ENCODE measurements at places on chromosomes 6 and 20.

DNA sequence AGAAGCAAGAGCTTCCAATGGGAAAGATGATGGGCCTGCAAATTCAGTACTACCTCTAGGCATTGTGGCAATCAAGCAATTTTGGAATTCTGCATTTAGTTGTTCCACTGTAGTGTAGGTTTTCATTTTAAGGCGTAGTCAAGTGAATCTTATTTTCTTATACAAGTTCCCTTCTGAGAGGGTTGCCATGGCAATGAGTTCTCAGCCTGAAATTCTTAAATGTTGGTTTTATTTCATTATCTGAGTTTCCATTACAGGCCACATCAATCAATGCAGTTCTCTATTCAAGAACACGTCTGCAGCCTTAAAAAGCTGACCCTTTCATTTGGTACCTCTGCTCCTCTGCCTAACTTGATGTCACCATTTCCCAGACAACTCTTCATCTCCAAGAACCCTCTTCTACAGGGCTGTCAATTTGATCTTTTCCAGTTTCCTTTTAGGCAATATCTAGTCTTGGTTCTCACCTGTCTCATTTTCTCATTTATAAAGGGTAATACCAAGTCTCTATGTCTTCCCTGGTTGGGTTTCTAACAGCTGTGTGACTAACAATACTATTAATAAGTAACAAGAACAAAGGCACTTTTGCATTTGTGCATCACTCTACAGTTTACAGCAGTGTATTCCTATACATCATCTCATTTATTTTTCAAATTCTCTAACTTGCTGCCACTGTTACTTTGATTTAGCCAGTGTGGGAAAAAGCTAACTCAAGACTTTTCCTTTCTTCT, 898.2 kb upstream of the FLRT3 start:
- DNase-seq, result no peak

GRCh38 chr6:134373993-134374392, 56.1 kb upstream of the SGK1 start:
- no peak for DNase-seq

DNA sequence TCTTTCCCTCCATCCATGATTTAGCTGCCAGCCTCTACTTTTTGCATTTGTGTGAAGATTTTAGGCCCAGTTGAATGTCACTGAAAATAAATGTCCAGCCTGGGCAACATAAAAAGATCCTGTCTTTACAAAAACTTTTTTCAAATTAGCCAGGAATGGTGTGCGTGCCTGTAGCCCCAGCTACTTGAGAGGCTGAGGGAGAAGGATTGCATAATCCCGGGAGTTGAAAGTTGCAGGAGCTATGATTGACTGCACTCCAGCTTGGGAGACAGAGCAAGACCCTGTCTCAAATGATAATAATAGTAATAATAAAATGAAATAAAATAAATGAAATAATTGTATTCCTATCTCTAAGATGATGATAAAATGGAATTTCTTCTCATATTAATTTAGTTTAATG, 5.0 kb upstream of the GFOD1 start:
- no peak for DNase-seq

DNA sequence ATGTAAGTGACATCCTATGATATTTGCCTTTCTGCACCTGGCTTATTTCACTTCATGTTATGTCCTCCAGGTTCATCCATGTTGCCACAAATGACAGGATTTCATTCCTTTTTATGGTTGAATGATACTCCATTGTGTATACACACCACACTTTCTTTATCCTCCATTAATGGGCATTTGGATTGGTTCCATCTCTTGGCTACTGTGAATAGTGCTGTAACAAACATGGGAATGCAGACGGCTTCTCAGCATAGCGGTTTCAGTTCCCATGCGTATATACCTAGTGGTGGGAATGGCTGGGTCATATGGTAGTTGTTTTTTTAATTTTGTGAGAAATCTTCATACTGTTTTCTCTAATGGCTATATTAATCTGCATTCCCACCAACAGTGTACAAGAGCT, 14.8 kb downstream of the MTHFD1L start:
- DNase-seq, result no peak

DNA sequence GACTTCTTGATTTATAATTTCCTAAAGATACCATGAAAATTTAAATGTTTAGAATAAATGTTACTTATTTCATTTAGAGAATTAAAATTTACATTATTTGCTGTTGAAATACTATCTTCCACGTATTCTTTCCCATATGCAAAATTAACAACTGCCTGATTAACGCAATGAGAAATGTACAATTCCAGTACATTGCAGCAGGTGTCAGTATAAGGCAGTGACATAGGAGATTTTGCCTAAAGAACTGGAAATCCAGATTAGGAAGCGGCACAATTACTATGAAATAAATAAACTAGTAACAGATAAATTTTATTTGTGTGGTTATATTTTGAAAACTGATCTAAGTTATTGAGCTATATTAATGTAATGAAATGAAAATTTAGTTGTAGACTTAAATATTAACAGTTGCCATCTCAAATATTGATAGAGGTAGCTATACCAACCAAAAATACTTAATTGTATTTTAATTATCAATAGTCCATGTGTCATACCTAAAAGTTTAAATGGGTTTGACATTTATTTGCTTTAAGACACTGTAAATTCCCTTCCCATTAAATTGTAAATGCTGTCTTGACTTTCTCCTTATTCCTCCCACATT, 300.2 kb downstream of the UTRN start:
- DNase-seq, result peak; percentile 73

GRCh38 chr6:157787080-157787479, 36.0 kb upstream of the SNX9 start:
- no peak for DNase-seq

DNA sequence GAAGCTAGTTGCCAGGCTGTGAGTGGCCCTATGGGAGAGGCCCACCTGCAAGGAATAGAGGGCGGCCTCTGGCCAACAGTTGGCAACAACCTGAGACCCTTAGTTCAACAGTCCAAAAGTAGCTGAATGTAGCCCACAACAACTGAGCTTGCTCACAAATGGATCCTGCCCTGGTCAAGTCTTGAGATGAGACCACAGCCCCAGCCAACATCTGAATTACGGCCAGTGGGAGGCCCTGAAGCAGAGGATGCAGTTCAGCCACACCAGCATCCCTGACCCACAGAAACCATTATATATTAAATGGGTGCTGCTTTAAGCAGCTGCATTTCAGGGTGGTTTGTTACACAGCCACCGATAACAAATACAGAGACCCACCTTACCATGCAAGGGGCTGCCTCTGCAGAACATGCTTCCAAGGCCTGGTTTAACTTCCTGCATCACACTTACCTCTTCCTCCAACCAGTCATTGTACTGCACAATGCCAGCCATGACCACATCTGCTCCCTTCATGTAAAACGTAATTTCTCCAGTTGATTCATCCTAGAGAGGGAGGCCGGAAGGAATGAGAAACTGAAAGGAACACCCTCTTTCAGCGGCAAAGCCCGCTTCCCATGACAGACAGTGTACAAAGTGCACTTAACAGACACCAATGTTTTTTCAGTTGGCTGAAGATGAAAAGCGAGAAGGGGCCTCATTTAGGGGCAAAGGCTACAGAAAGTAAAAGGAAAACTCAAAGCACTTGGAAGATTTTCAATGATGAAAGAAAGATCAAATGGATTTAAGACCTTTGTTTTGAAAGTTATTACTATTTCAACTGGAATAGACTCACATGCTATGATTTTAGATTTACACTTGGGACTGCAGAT, 86.2 kb upstream of the NFATC2 start:
- DNase-seq, result no peak

DNA sequence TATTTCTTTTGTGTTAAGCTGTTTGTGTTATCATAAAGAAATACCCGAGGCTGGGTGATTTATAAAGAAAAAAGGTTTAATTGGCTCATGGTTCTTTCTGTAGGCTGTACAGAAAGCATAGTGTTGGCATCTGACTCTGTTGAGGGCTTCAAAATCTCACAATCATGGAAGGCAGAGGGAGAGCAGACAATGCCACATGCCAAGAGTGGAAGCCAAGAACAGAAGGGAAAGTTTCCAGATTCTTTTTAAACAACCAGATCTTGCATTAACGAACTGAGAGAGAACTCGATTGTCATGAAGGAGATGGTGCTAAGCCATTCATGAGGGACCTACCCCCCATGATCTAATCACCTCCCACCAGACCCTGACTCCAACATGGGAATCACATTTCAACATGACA, 290.1 kb downstream of the BMP2 start:
- no peak for DNase-seq

DNA sequence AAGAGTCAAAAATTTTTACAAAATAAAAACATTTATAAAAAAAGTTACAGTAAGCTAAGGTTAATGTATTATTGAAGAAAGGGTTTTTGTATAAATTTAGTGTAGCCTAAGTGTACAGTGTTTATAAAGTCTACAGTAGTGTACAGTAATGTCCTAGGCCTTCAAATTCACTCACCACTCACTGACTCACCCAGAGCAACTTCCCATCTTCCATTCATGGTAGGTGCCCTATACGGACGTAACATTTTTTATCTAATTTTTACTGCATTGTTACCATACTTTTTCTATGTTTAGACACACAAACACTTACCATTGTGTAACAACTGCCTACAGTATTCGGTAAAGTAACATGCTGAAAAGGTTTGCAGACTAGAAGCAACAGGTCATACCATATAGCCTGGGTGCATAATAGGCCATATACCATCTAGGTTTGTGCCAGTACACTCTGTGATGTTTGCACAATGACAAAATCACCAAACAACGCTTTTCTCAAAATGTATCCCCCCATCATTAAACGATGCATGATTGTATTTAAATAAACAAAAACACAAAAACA, 6.0 kb downstream of the MTFR2 start:
- DNase-seq, result no peak

DNA sequence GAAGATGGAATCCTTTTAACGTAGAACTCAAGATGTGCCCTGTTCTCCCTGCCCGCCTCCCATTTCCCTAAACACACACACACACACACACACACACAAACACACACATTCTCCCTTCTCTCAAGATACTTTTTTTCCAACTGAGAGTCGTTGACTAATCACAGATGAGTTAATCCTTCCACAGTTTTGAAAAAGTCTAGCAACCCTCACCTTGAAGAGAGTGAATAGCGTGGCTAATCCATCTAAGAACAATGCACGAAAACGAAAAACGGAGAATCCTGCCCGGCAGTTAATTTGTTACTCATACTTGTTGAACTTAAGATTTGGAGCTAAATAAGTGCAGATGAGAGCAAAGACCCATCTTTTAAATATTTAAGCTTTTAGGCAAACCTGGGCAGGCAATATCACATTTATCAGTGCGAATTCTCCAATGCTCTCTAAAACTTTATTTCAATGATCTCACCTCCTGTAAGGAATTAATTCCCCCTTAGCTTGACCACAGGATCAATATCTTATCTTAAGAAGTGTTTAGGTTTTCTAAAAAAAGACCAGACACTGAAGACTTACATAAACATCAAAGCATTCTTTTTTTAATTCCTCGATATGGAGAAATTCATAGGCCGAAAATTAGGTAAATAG, 1.1 kb downstream of the AGPAT4 start:
- DNase-seq, result peak; percentile 48

- DNase-seq, result no peak
Observed at GRCh38 chr6:40953486-40953885, 85.5 kb downstream of the UNC5CL start.

GRCh38 chr6:54010340-54011276, 100.6 kb upstream of the MLIP start:
- DNase-seq, result no peak

DNA sequence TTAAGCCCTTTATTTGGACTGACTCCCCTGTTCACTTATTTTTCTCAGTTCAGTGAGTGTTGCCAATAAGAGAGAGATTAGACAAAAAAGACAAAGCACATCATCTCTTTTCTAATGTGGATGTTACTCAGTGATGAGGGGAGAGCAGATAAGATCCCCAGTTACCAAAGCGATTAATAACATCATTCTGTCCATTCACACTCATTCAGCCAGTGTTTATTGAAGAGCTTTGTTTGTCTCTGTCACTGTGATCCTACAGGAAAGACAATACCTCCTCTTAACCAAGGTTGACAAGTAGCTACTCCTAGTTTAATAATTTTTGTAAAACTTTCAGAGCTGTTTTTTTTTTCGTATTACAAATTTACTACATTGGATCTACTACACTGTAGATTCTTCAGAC, 163.0 kb downstream of the EYA4 start:
- peak; percentile 25 for DNase-seq

DNA sequence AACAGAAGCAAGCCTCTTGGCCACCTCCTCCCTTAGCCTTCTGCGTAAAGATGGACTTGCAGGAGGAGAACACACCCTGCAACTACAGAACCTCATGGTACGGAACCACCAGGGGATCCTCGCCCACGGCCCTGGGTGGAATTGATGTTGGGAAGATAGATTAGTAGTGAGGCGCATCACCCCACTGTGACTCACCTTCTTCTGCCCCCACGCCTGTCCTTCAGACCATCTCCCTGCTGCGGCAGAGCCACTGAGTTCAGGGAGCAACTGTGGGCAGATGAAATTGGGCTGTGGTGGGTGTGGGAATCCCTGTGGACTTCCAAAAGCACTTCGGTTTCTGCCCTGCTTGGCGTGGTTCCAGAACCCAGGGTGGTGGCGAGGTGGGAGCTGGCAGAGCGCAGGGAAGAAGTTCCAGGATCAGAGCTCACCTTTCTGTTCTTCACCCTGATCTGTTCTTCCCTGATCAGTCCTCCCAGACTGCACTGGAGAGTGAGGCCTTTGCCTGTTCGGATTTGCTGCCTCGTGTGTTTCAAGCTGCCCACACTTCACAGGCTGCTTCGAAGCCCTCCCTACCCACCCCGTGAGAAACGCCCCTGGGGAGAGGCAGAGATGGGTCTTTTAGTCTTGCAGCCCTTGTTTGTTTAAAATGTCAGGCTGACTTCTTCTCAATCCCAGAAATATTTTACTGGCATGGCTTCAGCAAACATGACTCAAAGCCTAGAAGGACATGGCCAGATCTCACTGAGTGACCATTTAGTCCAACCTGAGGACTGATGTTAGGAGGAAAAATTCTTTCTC, 92.8 kb upstream of the MLN start:
- DNase-seq, result no peak

GRCh38 chr6:156887623-156888269, 110.6 kb downstream of the ARID1B start:
- DNase-seq, result no peak

GRCh38 chr20:59697068-59697467, 92.7 kb downstream of the PHACTR3 start:
- DNase-seq, result no peak

DNA sequence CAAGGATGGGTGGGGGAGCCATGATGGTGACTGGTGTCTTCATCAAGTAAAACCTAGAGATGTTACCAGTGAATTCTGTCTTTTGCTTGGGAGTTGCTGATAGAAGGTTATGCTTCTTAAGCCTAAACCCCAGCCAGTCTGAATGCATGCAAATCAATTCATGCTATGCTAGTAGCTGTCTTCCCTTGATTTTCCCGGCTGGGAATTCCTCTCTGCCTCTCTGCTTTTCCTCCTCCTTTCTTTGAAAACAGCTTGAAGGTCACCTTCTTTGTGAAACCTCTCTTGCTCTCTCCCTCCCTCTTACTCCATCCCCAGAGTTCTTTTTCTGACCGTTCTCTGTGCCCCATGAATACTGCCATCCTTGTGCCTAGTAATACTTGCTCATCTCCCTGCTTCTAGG, 58.9 kb downstream of the TMEM200A start:
- DNase-seq, result no peak
